Heart left ventricle (tissue), 16 donors: ENCODE measurements at places on chromosomes 16 and 17. TPM values are rescaled to one million over a fixed set of nuclear protein-coding genes. Genes with fewer than 3 reads are reported as not detected.

DNA sequence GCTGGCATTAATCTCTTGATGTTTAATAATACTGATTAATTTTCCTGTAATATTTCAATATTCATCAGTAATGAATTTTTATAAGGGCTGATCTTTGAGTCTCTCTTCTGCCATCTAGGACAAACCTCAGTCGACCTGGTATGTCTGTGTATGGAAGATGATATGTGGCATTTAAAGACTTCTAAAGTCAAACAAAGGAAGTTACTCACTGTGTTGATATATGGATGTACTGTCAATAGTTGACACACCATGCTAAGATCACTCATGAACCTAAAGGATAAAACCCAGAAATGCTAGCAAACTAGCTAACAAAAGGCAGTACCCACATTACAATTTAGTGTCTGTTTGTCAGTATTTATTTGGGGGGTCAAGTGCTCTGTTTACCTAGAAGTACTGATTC lies 380.7 kb upstream of the GOT2 start:
- no peak overlapping the region for H3K4me3 ChIP-seq
- H3K4me1 ChIP-seq, result no peaks in the 10 kb centered on the region
- H3K36me3 ChIP-seq, result no peaks in the 10 kb centered on the region
- no peak for DNase-seq
- no peaks in the 10 kb centered on the region for H3K27me3 ChIP-seq
- H3K27ac ChIP-seq, result no peak overlapping the region

DNA sequence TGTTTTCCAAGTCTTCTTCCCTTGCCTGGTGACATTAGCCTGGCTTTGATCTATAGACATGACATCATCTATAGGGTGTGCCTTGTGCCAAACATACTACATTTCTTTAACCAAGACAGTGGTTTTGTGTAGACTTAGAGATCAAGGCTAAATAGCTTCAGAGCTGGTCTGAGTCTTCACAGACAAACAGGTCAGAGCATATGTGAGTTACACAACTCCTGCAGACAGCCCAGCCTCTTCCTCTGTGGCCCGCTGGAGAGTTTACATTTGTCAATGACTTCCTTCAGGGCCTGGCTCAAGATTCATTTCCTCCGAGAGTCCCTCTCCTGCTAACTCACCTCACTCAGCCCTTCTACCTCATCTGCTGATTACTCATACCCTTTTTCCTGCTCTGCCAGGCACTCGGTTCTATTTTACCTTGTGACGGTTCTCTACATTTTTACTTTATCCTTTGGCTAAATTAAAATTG lies 73.1 kb upstream of the TANC2 start:
- peak overlapping the region; percentile 47 for H3K27ac ChIP-seq
- H3K27me3 ChIP-seq, result no peaks in the 10 kb centered on the region
- DNase-seq, result peak; percentile 50
- no peak overlapping the region for H3K4me3 ChIP-seq
- H3K36me3 ChIP-seq, result no peaks in the 10 kb centered on the region
- H3K4me1 ChIP-seq, result peaks cover 29% of the 10 kb centered on the region

DNA sequence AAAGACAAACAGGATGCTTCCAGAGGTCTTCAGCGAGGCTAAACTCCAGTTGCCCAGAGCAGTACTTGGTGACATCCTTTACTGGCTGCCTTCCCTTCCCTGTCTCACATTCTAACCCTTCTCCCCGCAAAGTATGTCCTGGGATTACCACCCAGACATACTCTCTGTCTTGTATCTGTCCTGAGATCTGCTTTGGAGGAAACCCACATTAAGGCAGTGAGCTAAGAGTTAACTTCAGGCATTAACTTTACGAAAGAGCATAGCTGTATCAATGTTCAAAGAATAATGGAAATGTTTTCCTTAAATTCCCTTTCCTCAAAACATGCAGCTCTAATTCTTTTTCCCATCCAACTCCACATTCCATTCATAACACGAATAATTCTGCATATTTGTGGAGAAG lies 385.2 kb downstream of the NPIPA8 start:
- H3K4me1 ChIP-seq, result no peaks in the 10 kb centered on the region
- H3K27me3 ChIP-seq, result no peaks in the 10 kb centered on the region
- no peak overlapping the region for H3K4me3 ChIP-seq
- no peaks in the 10 kb centered on the region for H3K36me3 ChIP-seq

DNA sequence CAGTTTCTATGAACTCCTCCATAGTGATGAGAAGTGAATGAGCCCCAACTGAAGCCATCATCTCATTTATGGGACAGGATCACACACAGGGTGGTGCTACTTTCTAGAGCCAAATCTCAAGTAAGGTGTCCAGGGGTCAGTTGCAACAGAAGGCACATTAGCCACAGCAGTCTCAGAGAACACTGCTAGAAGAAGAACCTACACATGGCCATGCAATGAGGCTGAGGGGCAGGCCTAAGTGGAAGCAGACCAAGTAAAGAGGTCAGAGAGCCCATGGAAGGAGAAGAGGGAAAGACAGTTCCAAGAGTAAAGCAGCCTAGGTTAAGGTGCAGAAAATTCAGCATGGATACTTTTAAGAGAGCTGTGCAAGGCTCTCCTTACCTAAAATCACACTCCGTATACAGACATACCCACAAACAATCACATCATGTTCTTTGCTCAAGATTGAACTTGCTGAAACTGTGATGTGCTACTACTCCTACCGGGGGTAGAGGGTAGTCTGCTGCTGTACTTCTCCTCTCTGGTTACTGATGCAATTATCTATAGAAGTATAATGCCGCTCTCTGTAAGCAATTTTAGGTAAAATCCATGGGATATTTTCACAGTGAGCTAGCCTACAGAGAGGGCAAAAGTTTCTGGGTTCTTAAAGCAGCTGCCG lies 1.7 kb downstream of the ABCA8 start:
- H3K4me1 ChIP-seq, result no peaks in the 10 kb centered on the region
- peak overlapping the region; percentile 50 for H3K4me3 ChIP-seq

GRCh38 chr16:76654088-76654820 lies 377.1 kb downstream of the CNTNAP4 start:
- no peaks in the 10 kb centered on the region for H3K36me3 ChIP-seq
- H3K4me3 ChIP-seq, result no peak overlapping the region
- H3K27me3 ChIP-seq, result peaks cover 5% of the 10 kb centered on the region
- no peaks in the 10 kb centered on the region for H3K4me1 ChIP-seq

GRCh38 chr16:53973021-53973420 lies 269.1 kb downstream of the FTO start:
- H3K36me3 ChIP-seq, result no peaks in the 10 kb centered on the region
- no peaks in the 10 kb centered on the region for H3K27me3 ChIP-seq
- no peaks in the 10 kb centered on the region for H3K4me1 ChIP-seq
- no peak overlapping the region for H3K27ac ChIP-seq

PRR35 gene
- total RNA-seq, result not detected

FBXO39 gene
- not detected for total RNA-seq

- DNase-seq, result peak; percentile 38
- no peak overlapping the region for H3K4me3 ChIP-seq
- no peaks in the 10 kb centered on the region for H3K4me1 ChIP-seq
- no peaks in the 10 kb centered on the region for H3K27me3 ChIP-seq
- H3K36me3 ChIP-seq, result no peaks in the 10 kb centered on the region
- no peak overlapping the region for H3K27ac ChIP-seq
Measured at GRCh38 chr17:7523033-7523432, 25.8 kb upstream of the TNFSF12 start.
